G401 (cell line): ENCODE measurements at places on chromosomes 7 and 10. TPM values are rescaled to one million over a fixed set of nuclear protein-coding genes. Genes with fewer than 3 reads are reported as not detected.

- no peak for DNase-seq
Measured at GRCh38 chr7:40072268-40072667, 62.2 kb downstream of the MPLKIP start.

GRCh38 chr10:27225011-27225590 is 15.5 kb downstream of the ACBD5 start:
- no peak for DNase-seq

GRCh38 chr7:127890726-127891125 is 140.5 kb downstream of the LRRC4 start:
- no peak for DNase-seq

DNA sequence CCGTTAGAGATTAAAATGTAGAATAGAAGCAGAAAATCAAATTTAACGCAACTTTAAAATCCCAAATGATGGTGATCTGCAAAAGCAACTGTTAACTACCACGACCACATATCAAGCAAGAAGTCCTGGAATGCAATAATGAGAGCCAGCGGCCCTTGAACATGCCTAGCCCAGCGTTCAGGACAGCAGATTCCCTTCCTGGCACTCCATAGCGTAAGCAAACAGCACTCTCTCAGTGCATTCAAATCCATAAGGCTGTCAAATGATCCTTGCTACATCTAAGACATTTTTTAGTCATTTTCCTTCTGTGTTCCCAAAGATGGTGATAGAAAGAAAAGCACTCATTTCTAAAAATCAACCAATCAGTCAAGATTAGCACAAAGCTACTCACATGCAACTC is 48.1 kb downstream of the CHST15 start:
- no peak for DNase-seq

The CRPPA gene
- 0.25 and 0.58 TPM in 2 replicates for total RNA-seq

The CREB5 gene
- total RNA-seq: 0.12 and 0.20 TPM in 2 replicates
